Activated T-cell treated with anti-CD3 and anti-CD28 coated beads, Interleukin-2, amount 50 U/mL, for 72 hours (primary cell): ENCODE measurements at places on chromosomes 5 and 9. TPM values are rescaled to one million over a fixed set of nuclear protein-coding genes. Genes with fewer than 3 reads are reported as not detected.

GRCh38 chr9:129336601-129337331, 158.7 kb upstream of the IER5L start:
- H3K4me3 ChIP-seq, result peak overlapping the region; percentile 85
- H3K4me1 ChIP-seq, result peaks cover 29% of the 10 kb centered on the region
- H3K36me3 ChIP-seq, result no peaks in the 10 kb centered on the region
- peaks cover 6% of the 10 kb centered on the region for H3K27me3 ChIP-seq

DNA sequence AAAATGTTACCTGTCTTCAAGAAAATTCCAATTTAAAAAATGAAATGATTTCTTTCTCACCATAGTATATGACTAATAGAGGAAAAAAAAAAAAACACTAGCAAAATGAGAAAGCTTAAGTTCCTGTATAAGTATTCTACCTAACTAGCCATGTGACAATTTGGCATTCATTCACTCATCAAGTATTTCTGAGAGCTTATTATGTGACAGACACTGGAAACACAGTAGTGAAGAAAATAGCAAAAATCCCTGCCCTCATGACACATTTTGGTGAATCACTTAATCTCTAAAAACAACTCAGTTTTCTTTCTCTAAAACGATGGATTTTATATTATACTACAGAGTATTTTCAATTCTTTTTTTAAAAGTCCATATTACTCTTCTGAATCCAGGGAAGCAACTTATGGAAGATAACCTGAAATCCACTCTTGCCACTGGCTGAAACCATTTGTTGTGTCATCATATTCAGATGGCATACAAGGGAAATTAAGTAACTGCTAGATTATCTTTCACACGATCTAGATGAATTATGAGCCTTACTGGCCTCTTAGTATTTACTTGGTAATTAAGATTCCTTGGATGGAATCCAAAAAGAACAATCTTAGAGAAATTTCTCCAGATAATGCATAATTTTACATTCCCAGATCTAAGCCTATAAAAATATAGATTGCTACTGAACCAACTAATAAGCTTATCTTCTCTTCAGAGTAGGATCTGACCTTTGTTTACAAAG, 5.5 kb downstream of the PTBP3 start:
- peaks cover 28% of the 10 kb centered on the region for H3K36me3 ChIP-seq
- no peaks in the 10 kb centered on the region for H3K27me3 ChIP-seq
- H3K27ac ChIP-seq, result peak overlapping the region; percentile 74
- H3K4me1 ChIP-seq, result peaks cover 77% of the 10 kb centered on the region
- H3K4me3 ChIP-seq, result peak overlapping the region; percentile 29
- DNase-seq, result no peak

DNA sequence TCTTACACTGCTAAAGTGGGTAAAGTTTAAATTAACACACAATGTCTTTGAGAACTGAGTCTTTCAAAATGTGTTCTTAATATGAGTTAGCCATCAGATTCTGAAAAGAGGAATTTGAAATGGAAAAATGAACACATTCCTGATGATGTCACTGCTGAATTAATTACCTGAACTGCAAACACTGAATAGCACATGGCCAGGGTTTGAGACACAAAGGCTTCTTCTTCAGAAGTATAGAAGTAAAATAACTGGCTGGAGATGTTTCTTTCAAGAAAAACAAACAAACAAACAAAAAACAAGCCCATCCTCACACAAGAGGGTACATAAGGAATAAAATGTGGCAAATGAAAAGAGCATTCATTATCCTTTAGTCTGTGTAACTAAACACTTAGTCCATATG, 7.1 kb downstream of the GLIS3 start:
- no peak for DNase-seq
- no peak overlapping the region for H3K27ac ChIP-seq
- no peaks in the 10 kb centered on the region for H3K36me3 ChIP-seq
- peaks cover 40% of the 10 kb centered on the region for H3K4me1 ChIP-seq
- H3K27me3 ChIP-seq, result peaks cover 39% of the 10 kb centered on the region
- no peak overlapping the region for H3K4me3 ChIP-seq

- no peak overlapping the region for H3K4me3 ChIP-seq
- no peak overlapping the region for H3K27ac ChIP-seq
- no peaks in the 10 kb centered on the region for H3K27me3 ChIP-seq
- no peaks in the 10 kb centered on the region for H3K36me3 ChIP-seq
- DNase-seq, result no peak
These were observed 372.9 kb downstream of the OSTF1 start for GRCh38 chr9:75461183-75461582.

Gene MAMDC2
- not detected for total RNA-seq

GRCh38 chr5:128870373-128870772, 94.9 kb upstream of the SLC27A6 start:
- DNase-seq, result no peak
- H3K36me3 ChIP-seq, result no peaks in the 10 kb centered on the region
- H3K27me3 ChIP-seq, result peaks cover 7% of the 10 kb centered on the region
- no peak overlapping the region for H3K27ac ChIP-seq
- H3K4me1 ChIP-seq, result no peaks in the 10 kb centered on the region

DNA sequence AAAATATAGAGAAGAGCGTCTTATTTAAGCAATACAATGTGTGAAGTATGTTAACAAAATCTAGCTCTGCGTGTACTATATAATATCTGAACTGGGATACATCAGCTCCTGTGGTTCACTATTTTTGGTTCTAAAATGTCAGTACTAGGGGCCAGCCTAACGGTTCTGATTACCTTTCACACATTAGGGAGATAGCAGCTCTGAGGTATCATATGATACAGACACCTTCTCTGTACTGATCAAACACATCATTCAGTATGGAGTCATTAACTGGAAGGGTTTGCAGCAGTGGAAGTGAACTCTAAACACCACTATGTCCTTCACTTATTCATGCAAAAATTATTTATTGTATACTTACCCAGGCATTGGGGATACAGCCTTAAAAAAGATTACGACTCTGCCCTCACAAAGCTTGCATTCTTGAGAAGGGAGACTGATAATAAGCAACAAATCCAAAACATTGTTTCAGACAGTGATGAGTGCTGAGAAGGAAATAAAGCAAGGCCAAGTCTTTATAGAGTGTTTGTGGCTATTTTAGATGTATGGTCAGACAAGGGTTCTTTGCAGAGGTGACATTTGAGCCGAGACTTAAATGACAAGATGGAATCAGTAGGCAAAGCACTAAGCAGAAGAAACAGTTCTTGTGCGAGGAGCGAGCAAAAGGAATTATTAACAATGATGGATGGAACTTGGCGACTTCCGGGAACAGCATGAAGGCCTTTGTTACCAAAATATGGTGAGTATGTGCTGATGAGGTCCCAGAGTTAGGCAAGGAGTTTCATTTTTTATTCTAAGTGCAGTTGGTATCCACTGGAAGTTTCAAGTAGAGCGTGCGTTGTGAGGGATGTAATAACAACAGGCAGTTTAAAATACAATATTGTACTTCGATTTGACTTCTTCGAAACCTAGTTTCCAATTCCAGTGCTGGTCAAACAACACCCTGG, 1.8 kb upstream of the LNPEP start:
- no peaks in the 10 kb centered on the region for H3K27me3 ChIP-seq
- H3K4me3 ChIP-seq, result peak overlapping the region; percentile 99
- DNase-seq, result no peak
- peaks cover 5% of the 10 kb centered on the region for H3K36me3 ChIP-seq

- H3K4me3 ChIP-seq, result no peak overlapping the region
- no peak for DNase-seq
- no peaks in the 10 kb centered on the region for H3K27me3 ChIP-seq
- no peaks in the 10 kb centered on the region for H3K36me3 ChIP-seq
- peaks cover 5% of the 10 kb centered on the region for H3K4me1 ChIP-seq
- H3K27ac ChIP-seq, result no peak overlapping the region
These were observed 93.9 kb downstream of the GALNT10 start for GRCh38 chr5:154284433-154284832.
